ENCODE measurements at places on chromosomes 3 and 15. TPM values are rescaled to one million over a fixed set of nuclear protein-coding genes. Genes with fewer than 3 reads are reported as not detected.

Gene KY
- total RNA-seq, result 0.44 TPM

Gene WDR5B
- total RNA-seq, result 3.6 TPM

Gene CMTM6
- total RNA-seq, result 55.3 TPM

Gene SEMA3G
- total RNA-seq, result 2.4 TPM

Gene SMCO1
- not detected for total RNA-seq

Gene SMAD6
- 22.0 TPM for total RNA-seq

Gene SPINK8
- total RNA-seq, result not detected

Gene CELF6
- total RNA-seq, result 0.93 TPM

Gene CFAP44
- 8.5 TPM for total RNA-seq

DNA sequence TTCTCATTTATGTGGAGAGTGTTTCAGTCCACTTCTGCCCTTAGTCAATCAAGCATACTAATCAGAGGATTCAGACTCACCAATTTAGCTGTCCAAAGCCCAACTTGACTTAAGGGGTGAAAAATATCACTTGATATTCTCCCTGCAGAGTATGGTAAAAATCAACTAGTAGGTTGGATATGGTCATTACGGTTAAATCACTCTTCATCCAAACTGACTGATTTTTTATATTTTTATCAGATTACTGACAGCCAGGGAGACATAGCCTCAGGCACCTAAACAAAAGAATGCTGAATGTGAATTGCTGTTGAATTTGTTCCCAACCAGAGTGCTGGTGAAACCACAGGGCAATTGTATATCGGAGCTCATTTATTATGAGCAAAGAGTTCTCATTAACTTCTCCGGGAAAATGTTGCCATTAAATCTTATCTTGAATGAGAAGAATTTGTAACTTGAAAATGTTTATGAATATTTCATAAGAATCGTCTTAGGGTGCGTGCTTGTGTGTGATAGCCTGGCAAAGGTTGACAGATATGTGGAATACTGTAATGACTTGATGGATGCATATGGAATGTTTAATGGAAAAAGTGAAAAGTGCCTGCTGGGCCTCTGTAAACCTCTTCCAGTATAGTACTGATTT, 411.2 kb downstream of the NAALADL2 start:
- DNase-seq, result no peak

DNA sequence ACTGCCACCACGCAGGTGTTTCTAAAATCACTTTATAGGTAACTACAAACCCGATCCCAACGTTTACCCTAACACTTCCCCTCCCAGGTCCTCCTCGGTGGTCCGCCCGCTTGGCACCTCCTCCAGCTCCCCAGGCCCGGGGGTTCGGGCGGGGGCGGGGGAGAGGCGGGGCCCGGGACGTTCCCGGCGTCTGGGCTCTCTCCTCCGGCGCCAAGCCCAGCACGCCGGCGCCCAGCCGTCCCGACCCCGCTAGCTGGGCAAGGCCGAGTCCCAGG, 562 bp downstream of the CGGBP1 start:
- no peak for DNase-seq

- DNase-seq, result no peak
These were observed 213.0 kb downstream of the PTPRG start for GRCh38 chr3:61774279-61774890.

DNA sequence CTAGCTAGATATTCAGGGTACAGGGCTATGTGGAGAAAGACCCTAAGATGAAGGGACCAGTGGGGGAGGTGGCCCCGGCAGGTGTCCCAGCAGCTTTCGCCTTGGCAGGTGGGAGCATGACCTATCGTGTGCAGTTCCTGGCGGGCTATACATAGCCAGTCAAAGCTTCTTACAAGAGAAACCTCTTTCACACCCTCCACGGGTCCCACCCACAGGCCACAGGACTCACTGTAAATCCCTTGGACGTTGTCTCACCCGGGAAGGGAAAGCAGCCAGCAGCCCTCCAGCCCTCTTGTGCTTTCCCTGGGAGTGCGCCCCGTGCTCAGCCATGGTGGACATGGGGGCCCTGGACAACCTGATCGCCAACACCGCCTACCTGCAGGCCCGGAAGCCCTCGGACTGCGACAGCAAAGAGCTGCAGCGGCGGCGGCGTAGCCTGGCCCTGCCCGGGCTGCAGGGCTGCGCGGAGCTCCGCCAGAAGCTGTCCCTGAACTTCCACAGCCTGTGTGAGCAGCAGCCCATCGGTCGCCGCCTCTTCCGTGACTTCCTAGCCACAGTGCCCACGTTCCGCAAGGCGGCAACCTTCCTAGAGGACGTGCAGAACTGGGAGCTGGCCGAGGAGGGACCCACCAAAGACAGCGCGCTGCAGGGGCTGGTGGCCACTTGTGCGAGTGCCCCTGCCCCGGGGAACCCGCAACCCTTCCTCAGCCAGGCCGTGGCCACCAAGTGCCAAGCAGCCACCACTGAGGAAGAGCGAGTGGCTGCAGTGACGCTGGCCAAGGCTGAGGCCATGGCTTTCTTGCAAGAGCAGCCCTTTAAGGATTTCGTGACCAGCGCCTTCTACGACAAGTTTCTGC, 15.0 kb downstream of the GRK7 start:
- DNase-seq, result no peak

DNA sequence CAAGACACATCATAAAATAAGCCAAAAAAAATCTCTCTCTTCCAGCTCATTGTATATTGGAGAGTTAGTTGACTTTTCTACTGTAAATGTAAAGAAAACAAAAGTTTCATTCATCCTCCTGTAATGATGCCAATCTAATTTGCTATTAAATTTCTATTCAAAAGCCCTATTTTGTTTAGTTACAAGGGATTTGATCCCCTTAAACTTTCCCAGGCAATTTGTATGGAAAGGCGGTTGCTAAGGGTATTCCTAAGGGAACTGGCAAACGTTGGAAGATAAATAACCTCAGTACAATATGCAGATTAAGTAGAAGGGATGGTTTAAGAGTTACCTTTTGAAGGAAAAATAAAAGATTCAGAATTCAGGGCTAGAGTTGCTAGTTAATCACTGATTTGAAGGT, 352.7 kb downstream of the TIGIT start:
- no peak for DNase-seq

GRCh38 chr3:126932188-126932931, 50.6 kb upstream of the PLXNA1 start:
- DNase-seq, result no peak

GRCh38 chr15:93413745-93414144, 324.7 kb upstream of the RGMA start:
- DNase-seq, result no peak

- peak; percentile 53 for DNase-seq
These were observed 801 bp downstream of the ARHGAP31 start for GRCh38 chr3:119294696-119295671.

DNA sequence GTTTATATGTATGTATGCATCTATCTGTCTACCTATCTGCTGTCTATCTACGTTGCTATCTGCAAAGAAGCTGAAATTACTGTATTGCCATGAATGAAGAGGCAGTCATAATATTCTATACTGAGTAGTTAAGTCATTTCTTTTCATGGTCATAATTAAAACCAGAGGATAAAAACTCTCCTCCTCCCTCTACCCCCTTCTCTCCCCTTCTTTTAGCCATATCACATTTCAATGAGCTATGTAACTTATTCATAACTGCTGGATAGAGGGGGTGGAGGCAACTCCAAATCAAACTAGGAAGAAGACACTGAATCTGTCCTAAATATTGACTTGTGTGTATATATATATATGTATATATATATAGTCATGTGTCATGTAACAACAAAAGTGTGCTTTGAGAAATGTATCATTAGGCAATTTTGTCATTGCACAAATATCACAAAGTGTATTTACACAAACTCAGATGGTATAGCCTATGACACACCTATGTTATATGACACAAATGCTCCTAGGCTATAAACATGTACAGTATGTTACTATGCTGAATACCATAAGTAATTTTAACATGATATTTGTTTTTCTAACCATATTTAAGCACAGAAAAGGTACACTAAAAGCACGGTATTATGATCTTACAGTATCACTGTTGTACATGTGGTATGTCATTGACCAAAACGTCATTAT, 229.7 kb upstream of the KCNMB2 start:
- no peak for DNase-seq

- DNase-seq, result no peak
These were observed 31.1 kb downstream of the SGO1 start for GRCh38 chr3:20154928-20155327.

GRCh38 chr3:132196113-132196512, 121.1 kb upstream of the ACP3 start:
- DNase-seq, result no peak

- DNase-seq, result no peak
These were observed 64.6 kb upstream of the FHIT start for GRCh38 chr3:61315871-61316270.

DNA sequence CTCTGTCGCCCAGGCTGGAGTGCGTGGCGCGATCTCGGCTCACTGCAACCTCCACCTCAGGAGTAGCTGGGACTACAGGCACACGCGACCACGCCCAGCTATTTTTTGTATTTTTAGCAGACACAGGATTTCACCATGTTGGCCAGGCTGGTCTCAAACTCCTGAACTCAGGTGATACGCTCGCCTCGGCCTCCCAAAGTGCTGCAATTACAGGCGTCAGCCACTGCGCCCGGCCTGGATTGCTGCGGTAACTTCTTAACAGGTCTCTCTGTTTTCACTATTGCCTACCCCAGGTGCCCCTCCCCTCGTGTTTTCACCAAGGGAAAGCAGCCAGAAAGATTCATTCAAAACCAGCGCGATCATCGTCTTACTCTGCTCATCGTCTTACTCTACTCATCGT, 10.5 kb downstream of the ADAMTS7 start:
- DNase-seq, result no peak

GRCh38 chr15:39144051-39144450, 436.8 kb upstream of the THBS1 start:
- no peak for DNase-seq

DNA sequence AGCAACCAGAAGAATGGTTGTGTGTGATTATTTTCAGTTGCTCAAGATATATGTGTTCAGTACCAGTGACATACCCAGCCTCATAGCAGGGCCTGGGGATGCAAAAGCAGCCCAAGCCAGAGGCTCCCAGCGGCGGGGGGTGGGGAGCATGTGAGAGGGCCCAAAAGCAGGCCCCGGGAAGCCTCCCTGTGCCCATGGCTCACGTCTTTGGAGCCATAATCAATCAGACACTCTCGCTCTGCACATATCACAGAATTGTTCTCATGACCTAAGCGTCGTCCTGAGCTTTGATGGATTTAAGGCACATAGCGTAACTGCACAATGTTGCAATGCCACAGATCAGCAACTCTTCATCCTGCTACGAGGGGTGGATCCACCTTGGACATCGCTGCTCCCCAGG, 20.8 kb downstream of the KLHL25 start:
- no peak for DNase-seq

GRCh38 chr3:70554170-70554569, 241.7 kb upstream of the MDFIC2 start:
- DNase-seq, result no peak

GRCh38 chr15:47963265-47963664, 157.5 kb upstream of the SLC24A5 start:
- DNase-seq, result no peak

GRCh38 chr3:129421988-129422745, 6.3 kb downstream of the EFCAB12 start:
- no peak for DNase-seq

DNA sequence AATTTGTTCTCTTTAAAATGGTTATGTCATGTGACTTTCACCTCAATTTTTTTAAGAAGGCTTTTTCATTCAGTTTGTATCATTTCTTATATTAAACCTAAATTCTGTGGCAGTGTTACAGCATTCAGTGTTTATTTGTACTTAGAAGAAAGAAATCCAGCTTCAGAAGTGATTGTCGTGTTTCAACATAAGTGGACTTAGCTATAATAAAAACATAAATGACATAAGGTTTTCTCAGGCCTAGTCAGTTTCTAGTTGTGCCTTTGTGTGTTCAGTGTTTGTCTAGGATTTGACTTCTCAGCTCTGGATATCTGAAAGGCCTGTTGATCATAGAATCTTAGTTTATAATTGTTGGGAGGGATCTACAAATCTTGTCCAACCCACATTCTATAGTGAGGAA, 80.5 kb downstream of the STT3B start:
- no peak for DNase-seq

GRCh38 chr3:64260431-64260830, 35.2 kb upstream of the PRICKLE2 start:
- no peak for DNase-seq

- DNase-seq, result no peak
These were observed 110.3 kb upstream of the TMC3 start for GRCh38 chr15:81484086-81484955.

DNA sequence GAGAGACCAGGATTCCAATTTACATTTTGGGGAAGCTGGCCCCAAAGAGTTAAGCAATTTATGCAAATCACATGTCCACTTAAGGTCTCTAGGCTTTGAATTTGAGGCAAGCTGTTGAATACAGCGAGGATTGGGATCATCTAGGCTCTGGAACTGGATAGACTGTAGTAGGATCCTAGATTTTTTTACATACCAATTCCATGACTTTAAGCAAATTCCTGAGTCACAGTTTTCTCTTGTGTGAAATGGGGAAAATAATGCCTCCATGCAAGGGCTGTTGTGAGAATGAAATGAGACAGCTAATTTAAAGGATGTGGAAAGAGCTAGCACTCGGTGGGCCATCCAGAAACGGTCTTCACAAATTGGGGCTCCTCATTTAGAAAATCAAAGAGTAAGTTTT, 103.4 kb downstream of the MINAR1 start:
- DNase-seq, result no peak

GRCh38 chr3:149443545-149443912, 31.0 kb upstream of the TM4SF4 start:
- DNase-seq, result no peak

DNA sequence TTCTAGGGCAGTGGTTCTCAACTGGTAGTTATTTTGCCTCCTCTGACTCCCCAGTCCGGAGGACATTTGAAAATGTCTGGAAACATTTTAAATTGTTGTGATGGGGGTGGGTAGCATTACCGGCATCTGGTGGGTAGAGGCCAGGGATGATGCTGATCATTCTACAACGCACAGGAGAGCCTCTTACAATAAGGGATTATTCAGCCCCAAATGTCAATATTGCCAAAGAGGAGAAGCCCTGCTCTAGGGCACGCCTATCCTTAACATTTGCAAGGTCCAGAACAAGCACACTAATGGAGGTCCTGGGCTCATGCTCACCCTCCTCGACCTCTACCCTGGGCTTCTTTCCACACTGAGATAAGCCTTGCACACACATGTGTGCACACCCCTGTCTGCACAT, 106.4 kb downstream of the MINAR1 start:
- no peak for DNase-seq

DNA sequence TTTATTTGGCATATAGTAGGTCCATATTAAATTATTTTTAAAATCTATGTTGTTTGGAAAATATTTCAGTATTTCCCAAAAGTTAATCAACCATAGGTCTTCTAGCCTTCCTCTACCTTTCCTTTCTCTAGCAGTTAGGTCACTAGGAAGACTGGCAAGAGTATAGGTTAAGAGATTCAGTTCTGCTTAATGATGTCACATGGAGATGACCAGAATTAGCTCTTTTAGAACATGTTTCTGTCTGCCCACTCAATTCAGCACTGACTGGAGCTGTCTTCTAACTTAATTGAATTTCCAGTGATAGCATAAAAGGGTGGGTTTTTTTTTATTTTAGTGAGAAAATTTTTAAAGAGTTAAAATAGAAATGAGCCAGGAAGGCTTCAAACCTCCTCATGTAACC, 23.8 kb upstream of the ZBED2 start:
- no peak for DNase-seq

Measured in colonic mucosa (tissue), 4 donors.